ENCODE measurements at places on chromosomes 7 and 10. TPM values are rescaled to one million over a fixed set of nuclear protein-coding genes. Genes with fewer than 3 reads are reported as not detected.

The MBL2 gene
- total RNA-seq = not detected

The MGAM2 gene
- total RNA-seq = under 0.01 TPM

The OR13A1 gene
- not detected for total RNA-seq

The AGBL3 gene
- 2.2 TPM for total RNA-seq

The CLDN3 gene
- total RNA-seq = 0.13 TPM

The LRRN3 gene
- 10.1 TPM for total RNA-seq

The GCK gene
- 4.4 TPM for total RNA-seq

The TSPAN33 gene
- 23.9 TPM for total RNA-seq

The MOSPD3 gene
- 7.1 TPM for total RNA-seq

The NAT16 gene
- not detected for total RNA-seq

The NCF1 gene
- 0.66 TPM for total RNA-seq

The ELFN1 gene
- 4.4 TPM for total RNA-seq

The PRSS2 gene
- 0.09 TPM for total RNA-seq

The SPDYE2B gene
- not detected for total RNA-seq

The NEUROG3 gene
- total RNA-seq = not detected

The NKX1-2 gene
- not detected for total RNA-seq

The SFMBT2 gene
- 7.7 TPM for total RNA-seq

The HOXA5 gene
- total RNA-seq = 9.4 TPM

The CC2D2B gene
- total RNA-seq = 0.58 TPM

The GNAT3 gene
- total RNA-seq = not detected

The TCERG1L gene
- total RNA-seq = 0.04 TPM

The COBL gene
- total RNA-seq = 60.6 TPM

The FBXL13 gene
- total RNA-seq = 0.71 TPM

The NRCAM gene
- 17.5 TPM for total RNA-seq

The MRPL32 gene
- 48.8 TPM for total RNA-seq

The PON3 gene
- total RNA-seq = 5.0 TPM

The CALCR gene
- 9.4 TPM for total RNA-seq

The ENTPD7 gene
- total RNA-seq = 4.8 TPM
